Left renal cortex interstitium (tissue), 4 donors: ENCODE measurements at places on chromosomes 5 and 9. TPM values are rescaled to one million over a fixed set of nuclear protein-coding genes. Genes with fewer than 3 reads are reported as not detected.

GRCh38 chr5:91352831-91353695 is 30.1 kb downstream of the ARRDC3 start:
- DNase-seq: no peak

DNA sequence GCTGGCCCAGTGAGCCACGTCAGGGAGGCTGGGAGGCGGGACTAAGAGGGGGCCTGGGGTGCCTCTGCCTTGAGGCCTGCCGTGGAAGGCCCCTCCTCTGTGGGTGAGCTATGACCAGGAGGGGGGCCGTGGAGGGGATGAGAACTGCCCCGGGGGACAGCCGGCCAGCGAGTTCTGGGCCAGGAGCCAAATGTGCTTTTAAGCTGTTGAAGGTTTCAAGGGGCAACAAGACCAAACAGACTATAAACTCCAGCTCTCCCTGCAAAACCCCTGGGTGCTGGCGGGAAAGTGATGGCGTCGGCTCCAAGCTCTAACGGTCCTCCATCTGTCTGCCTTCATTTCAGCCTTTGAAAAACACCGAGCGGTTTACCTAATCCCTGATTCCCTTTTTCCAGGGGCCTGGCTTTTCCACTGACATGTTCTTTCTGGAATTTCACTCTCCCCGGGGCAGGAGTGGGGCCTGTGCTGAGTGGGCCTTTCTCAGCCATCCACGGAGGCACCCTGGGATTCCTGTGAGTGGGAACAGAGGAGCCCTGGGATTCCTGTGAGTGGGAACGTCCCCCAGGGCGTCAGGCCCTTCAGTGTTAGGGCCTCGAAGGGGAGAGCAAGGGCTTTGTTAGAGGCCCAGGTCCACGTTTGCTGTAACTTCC is 65.6 kb downstream of the COL5A1 start:
- DNase-seq: no peak

- no peak for DNase-seq
These were observed 451.3 kb downstream of the SEMA5A start for GRCh38 chr5:9094582-9094981.

GRCh38 chr9:93619272-93619775 is 42.9 kb downstream of the PHF2 start:
- DNase-seq: no peak

The WNT8A gene
- 0.11 TPM for polyA plus RNA-seq
